MV-4-11 (cell line): ENCODE measurements at places on chromosomes 16 and 17.
A peak's percentile ranks its signal among the peaks of the same experiment; 100 is the strongest.

DNA sequence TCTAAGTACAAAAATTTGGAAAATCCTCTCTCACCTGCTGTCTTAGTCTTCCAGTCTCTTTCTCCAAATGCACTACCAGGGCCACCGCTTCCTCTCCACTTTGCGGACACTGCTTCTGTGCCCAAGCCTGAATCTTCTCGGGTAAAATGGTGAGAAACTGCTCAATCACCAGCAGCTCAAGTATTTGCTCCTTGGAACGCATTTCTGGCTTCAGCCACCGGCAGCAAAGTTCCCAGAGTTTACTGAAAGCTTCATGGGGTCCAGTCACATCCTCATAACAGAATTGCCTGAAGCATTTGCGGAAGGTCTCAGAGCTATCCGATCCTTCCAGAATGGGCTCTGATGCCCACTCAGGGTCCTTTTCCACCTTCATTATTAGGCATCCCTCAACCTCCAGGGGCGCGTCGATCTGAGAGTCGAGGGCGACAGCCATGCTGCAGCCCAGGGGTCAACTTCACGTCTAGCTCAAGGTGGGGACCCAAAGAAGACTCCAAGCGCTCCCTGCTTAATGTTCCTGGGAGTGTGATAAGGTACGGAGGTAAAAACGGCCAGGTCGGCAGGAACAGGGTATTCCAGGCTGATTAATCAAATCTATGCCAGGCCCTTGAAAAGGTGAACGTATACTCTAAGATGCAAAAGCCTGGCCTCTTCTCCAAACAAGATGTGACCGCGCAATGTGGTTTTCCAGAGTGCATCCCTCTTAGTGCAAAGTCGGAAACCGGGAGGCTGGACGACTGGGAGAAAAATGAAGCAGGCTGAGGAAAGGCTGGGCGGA, 763 bp downstream of the ZKSCAN2 start:
- no peak for DNase-seq

GRCh38 chr16:11806721-11807120, 9.7 kb upstream of the ZC3H7A start:
- DNase-seq: peak; percentile 59

- DNase-seq: no peak
These were observed 103.7 kb downstream of the GRIN2A start for GRCh38 chr16:10078541-10078949.

- DNase-seq: no peak
These were observed 488 bp downstream of the HOXB9 start for GRCh38 chr17:48625495-48626244.

GRCh38 chr16:17476414-17477259, 5.9 kb upstream of the XYLT1 start:
- peak; percentile 53 for DNase-seq

DNA sequence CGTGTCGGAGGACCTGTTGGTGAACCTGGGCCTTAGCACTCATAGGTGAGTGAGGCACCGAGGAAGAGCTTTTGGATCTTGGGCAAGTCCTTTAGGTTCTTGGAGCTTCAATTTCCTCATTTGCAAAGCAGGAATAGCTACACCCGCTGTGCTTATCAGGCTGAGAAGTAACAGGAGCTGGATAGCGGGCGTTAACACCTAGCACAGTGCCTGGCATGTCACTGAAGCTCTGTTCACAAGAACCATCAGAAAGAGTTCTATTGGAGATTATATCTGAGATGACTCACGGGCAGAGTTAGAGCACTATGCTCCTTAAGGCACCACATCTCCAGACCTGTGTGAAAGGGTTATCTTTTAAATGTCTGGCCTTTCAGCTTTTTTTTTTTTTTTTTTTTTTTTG, 12.8 kb downstream of the MEOX1 start:
- no peak for DNase-seq

GRCh38 chr16:15654591-15654990, 4.5 kb downstream of the NDE1 start:
- DNase-seq: no peak

DNA sequence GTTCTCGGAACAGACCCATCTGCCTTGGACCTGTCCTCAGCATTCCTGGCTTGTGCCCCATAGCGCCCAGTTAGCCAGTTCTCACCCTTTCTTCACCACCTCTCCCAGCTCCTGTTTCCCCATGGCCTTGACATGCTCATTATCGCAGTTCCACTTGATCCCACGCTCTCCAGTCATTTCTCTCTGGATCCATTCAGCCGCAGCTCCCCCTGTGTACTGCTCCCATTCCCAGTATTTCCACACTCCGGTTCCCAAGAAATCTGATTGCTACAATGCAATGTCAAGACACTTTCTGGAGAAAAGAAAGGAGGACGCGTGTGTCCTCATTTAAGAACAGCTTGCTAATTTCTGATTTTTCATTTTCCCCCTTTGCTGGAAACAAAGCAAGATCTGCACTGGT, 55.4 kb downstream of the TMEM186 start:
- DNase-seq: no peak

- DNase-seq: no peak
These were observed 41.6 kb upstream of the TAC4 start for GRCh38 chr17:49889500-49889899.

GRCh38 chr16:12729448-12729847, 74.2 kb downstream of the CPPED1 start:
- DNase-seq: no peak

GRCh38 chr17:8176197-8176940, at the start of gene TMEM107:
TSS of gene TMEM107 (minus strand) at chr17:8176380. CDS start at chr17:8176286, 94 bp downstream.
- peak; percentile 83 for DNase-seq

GRCh38 chr17:38732376-38733281, 2.5 kb downstream of the CISD3 start:
- no peak for DNase-seq

GRCh38 chr17:39002991-39003715, 36.0 kb upstream of the FBXO47 start:
- no peak for DNase-seq

DNA sequence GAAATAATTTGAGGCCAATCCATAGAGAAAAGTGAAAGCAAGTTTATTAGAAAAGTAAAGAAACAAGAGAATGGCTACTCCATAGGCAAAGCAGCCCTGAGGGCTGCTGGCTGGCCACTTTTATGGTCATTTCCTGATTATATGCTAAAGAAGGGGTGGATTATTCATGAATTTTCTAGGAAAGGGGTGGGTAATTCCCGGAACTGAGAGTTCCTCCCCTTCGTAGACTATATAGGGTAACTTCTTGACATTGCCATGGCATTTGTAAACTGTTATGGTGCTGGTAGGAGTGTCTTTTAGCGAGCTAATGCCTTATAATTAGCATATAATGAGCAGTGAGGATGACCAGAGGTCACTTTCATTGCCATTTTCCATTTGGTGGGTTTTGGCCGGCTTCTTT, 4.4 kb downstream of the DHRS7B start:
- peak; percentile 30 for DNase-seq

DNA sequence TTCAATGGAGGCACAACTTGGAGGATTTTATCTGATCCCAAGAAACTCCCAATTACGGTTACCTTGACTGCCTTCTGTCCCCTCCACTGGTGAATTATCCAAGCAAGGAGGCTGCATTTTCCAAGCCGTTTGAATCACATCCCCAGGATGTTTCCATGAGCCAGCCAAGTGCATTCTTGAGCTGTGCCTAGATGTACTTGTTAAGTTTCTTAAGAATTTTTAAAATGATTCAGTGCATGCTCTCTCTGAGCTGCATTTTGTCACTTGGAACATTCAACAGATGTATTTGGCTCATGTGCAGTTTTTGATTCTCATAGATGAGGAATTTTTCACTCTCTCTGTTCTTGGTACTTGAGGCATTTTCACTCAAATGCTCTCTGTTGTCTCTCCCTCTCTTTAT, 202.6 kb upstream of the MYOCD start:
- DNase-seq: no peak

- DNase-seq: no peak
These were observed 132.0 kb downstream of the C16orf78 start for GRCh38 chr16:49505556-49505955.

- DNase-seq: no peak
These were observed 3.1 kb downstream of the SCNN1G start for GRCh38 chr16:23185656-23186055.

GRCh38 chr17:18848501-18848900, 9.4 kb upstream of the PRPSAP2 start:
- DNase-seq: no peak
